ENCODE measurements at places on chromosomes 4 and X. TPM values are rescaled to one million over a fixed set of nuclear protein-coding genes. Genes with fewer than 3 reads are reported as not detected.

JAKMIP1 gene
- 0.06 TPM for polyA plus RNA-seq

MAGEC2 gene
- not detected for polyA plus RNA-seq

GRCh38 chr4:155759372-155760252, 791 bp downstream of the GUCY1B1 start:
- DNase-seq, result peak; percentile 28

DNA sequence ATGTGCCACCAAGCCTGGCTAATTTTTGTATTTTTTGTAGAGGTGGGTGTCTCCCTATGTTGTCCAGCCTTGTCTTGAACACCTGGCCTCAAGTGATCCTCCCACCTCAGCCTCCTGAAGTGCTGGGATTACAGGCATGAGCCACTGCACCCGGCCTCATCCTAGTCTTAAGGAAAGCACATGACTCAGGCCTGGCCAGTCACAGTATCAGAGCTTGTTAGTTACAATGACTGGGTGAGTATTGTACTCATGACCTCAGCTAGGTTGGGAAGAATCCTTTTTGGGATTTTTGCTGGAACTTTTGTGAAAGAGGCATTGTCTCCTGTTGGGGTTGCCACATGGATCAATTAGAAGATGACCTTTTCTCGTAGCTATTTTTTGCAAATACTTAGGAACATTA, 292.8 kb downstream of the RAPGEF2 start:
- no peak for DNase-seq

DNA sequence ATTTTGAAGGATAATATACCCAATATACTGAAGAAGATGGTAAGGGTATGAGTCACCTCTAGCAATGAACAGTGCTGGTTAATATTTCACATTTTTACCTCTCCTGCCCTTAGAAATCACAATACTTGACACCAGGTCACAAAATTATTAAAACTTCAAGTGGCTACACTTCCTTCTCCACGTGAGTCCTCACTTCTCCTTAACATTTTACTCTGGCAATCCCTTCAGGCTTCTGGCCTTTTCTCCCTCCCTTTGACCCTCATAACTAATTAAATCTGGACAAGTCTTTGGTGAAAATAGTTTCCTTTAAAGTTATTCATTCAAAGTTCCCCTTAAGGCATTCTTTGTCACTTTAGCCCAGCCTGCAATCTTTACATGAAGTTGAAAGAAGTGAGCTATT, 190.4 kb downstream of the UNC5C start:
- no peak for DNase-seq

DNA sequence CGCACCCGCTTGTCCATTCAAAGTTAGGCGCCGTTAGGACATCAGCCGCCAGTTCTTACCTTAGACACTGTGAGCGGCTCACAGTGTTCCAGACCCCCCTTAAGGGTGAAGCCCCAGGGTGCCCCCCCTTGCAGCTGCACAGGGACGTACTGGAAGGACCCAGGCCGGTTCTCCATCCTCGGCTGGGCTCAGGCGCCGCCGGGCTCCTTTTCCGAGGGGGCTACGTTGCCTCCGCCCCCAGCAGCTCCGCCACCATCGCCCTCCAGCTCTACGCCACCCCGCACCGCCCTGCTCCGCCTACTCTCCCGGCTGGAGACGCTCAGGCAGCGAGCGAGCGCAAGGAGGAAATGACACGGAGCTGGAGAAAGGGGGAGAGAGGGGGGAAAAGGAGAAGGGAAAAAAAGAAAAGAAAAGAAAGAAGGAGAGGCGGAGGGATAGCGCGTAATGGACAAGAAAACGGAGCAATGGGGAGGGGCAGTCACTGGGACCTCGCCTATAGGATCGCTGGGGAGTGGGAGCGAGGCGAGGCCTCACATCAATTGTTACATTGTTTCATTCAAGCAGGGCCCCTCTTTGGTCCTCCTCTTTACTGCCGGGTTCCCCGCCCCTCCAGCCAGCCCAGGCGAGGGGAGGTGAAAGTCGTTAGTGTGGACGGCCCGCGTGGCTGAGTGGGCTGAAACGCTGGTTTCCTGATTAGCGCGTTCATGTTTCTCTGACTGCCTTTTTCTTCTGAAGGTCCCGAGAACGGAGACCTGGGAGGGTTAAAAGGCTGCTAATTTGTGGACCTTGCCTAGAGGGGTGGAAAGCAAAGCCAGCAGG, at the start of gene SHROOM4:
Gene SHROOM4 (minus strand): TSS at position 352 of the 819 bp plus-strand sequence. CDS start 176 bp downstream, at position 176.
- DNase-seq, result peak; percentile 74

DNA sequence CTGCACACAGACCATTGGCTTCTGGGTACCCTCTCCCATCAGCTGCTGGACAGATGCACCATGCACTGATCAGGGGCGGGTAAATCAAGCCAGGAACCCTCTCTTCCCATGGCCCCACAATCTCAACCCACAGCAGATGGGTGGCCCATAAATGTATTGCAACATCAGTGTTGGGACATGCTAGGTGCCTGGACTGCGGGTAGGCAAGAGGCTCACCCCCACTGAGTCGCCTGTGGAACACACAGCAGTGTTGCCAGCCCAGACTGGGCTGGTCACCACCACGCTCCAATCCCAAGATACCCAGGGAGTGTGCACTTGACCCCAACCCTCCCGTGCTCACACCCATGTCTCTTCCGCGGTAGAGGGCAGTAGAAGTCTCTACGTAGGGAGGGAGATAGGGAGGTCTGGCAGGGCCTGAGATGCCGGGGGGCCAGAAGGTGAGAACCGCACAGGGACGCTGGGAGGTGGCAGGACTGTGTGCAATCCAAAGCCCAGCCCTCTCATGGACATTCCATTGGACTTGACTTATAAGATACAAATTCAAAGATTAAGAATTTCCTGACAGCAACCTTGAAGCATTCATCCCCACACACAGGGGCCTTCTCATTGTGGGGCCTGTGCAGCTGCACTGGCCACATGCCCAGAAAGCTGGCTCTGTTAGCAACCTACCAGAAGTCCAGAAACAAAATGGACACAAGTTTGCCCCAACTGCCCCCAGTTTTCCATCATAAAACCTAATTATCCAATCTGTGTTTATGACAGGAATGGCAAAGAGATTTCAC, 183.7 kb downstream of the NSUN7 start:
- no peak for DNase-seq

GRCh38 chrX:50770702-50771101, 43.3 kb downstream of the SHROOM4 start:
- no peak for DNase-seq

Data from left renal cortex interstitium (tissue), 4 donors.